ENCODE measurements at places on chromosomes 2 and 18. TPM values are rescaled to one million over a fixed set of nuclear protein-coding genes. Genes with fewer than 3 reads are reported as not detected.

DSG4 gene
- total RNA-seq = not detected

IGFBP5 gene
- 500 TPM for total RNA-seq

EFEMP1 gene
- total RNA-seq = 9.5 TPM

LYPD6 gene
- 0.82 TPM for total RNA-seq

EFHD1 gene
- total RNA-seq = 178 TPM

RGPD4 gene
- 0.10 TPM for total RNA-seq

SNORC gene
- 2.2 TPM for total RNA-seq

ICOS gene
- total RNA-seq = not detected

CDH2 gene
- 208 TPM for total RNA-seq

FARP2 gene
- 54.0 TPM for total RNA-seq

DNA sequence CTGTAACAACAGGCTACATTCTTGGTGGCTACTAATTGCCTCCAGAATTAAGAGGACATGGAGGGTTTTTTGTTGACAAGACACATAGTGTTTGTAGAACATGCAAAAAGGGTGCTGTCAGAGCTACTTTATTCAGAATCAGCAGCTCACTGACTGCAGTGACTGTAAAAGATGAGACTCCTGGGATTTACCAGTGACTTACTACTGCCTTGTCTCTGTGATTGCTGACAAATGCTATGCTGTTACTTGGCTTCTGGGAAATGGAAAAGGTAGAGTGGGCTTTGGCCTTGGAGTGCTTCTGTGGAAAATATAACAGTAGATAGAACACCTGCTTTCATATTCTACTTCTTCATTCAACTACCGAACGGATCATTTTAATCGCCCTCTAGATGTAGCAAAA, 47.8 kb downstream of the GREB1L start:
- DNase-seq = no peak

GRCh38 chr2:210955591-210955990, 399.2 kb downstream of the CPS1 start:
- DNase-seq = no peak

DNA sequence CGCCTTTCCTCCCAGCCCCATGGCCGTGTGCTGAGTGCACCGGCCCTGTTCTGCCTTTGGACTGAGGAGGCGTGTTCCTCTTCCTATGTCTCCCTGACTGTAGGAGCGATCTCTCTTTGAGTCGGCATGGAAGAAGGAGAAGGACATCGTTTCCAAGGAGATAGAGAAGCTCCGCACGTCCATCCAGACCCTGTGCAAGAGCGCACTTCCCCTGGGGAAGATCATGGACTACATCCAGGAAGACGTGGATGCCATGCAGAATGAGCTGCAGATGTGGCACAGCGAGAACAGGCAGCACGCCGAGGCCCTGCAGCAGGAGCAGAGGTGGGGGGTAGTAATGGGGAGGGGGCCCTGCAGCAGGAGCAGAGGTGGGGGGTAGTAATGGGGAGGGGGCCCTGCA, 29.4 kb upstream of the ASB1 start:
- no peak for DNase-seq

- peak; percentile 64 for DNase-seq
Measured at GRCh38 chr2:239533569-239534316, 132.9 kb upstream of the HDAC4 start.

DNA sequence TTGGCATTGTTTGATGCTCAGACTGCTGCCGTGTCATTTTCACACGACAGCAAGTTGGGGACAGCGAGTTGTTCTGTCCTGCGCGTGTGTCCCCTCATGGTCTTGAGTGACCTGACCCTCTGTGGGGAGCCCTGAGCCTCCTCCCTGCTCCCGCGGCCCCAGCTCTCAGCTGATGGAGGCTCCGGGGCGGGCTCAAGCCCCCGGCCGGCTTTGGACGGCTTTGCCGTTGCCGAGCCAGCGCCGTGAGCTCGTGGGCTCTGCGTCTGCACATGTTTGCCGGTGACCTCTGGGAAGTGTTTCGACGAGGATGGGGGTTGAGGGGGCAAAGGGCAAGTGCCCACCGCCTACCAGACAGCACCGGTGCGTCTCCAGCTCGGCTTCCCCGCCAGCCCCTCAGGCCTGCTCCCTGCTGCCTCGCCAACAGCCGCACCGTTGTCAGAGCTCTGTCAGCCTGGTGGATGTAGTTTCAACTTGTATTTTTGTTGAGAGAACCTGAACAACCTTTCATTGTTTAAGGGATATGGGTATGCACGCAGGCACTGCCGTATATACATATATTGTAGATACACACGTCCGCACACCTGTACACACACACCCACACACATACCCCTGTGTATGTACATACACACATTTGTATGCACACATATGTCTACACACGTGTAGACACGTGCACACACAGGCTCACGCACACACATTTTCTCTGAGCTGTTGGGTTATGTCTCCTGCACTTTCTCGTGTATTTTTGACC, 13.7 kb downstream of the PDCD1 start:
- DNase-seq = no peak

GRCh38 chr2:167142554-167142953, 254.3 kb downstream of the XIRP2 start:
- DNase-seq = no peak

- no peak for DNase-seq
Measured at GRCh38 chr2:236015171-236015570, 153.0 kb downstream of the GBX2 start.

GRCh38 chr18:57085371-57085770, 61.5 kb upstream of the BOD1L2 start:
- no peak for DNase-seq

DNA sequence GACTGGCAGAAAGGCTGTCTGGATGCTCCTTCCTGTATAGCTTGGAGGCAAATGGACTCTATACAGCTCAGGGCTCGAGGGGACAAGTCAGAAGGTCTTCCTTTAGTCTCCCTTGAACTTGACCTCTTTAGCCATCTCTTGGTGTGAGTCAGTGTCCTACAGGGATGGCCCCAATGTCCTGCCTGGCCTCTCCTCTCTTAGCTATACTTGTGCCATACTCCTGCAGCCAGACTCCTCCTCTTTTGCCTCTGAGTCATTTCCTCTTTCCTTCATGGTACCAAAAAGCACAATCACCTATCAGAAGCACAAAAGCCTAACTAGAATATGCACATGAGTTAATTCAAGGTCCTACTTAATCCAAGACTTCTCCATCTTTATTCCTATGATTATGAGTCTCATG, 112.7 kb downstream of the XRCC5 start:
- DNase-seq = no peak

DNA sequence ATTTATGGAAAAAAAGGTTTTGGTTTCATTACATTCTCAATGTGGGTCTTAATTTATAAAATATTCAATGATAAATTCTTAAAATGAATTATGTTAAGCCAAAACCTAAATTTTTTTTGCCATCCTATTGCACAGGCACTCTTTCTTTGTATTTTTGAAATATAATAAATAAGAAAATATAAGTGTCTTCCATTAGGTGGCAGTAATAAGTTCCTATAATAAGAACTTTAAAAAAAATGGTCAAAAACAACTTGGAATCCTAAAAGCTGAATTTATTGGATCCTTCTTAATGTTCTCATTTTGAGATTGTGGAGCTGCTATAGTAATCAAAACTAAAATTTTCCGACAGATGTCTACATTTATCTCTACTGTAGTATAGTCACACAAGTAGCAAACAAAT, 5.7 kb downstream of the CALCRL start:
- DNase-seq = no peak

GRCh38 chr2:63300835-63301234, 250.2 kb downstream of the OTX1 start:
- no peak for DNase-seq

DNA sequence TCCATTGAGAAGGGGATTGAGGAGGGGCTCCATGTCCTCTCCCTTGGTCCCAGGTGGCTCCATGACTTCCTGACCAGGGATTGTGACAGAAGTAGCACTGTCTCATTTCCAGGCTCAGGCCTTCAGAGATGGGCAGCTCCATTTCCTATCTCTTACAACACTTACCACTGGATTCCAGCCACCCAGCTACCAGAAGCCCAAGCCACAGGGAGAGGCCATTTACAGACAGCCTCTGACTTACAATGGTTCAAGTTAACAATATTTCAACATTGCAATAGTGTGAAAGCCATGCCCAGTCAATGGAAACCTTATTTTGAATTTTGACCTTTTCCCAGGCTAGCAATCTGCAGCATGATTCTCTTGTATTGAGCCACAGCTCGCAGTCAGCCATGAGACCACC, 164.9 kb upstream of the AGAP1 start:
- DNase-seq = no peak

DNA sequence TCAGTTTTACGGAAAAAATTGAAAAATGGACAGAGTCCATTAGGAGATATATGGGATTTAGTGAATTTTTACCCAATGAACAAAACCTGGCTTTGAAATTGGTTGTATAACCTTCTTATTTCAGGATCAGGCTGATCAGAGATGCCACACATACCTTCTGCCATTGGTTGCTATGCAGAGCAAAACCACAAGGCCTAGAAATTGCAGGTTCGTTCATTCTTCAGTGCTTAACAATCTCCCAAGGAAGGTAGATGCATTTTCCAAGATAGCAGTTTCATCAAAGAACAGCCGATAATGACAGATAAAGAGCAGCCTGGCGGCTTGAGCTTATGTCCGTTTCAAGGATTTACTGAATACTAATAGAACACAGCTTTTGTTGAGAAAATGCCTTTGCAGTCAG, 868.8 kb downstream of the EPHA4 start:
- no peak for DNase-seq

DNA sequence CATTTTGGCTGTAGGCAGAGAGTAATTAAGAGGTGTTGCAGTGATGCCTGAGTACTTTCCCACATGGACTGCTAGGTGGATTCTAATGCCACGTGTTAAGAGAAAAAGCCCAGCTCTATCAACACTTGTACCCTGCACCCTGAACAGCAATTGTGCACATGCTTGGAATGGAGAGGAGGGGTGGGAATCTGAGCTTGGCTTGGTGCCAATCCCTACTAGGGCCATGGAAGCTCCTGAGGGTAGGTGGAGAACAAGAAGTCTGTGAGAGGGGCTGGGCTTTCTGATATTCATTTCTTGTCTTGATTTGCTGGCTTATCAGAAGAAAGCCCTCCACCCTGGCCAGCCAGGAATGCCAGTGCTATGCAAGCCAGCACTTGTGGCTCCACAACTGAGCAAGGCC, 292.2 kb downstream of the KCNS3 start:
- no peak for DNase-seq

- DNase-seq = no peak
Measured at GRCh38 chr2:127320067-127320466, 26.1 kb upstream of the ERCC3 start.

DNA sequence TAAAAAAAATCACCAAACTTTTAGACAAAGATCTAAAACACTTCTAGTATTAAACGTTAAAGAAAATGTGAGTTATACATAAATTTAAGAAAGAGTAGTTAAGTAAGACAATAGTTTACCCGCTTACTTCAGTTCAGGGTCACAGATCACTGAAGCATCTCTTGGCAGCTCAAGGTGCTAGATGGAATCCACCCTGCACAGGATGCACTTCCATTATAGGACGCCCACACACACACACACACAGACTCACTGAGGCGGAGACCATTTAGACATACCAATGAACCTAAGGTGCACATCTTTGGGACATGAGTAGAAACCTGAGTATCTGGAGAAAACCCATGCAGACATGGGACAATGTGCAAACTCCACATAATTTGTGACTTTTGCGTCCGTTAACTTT, 630.6 kb upstream of the ZNF804A start:
- DNase-seq = no peak

All from chondrocyte (in vitro differentiated cells).